ENCODE measurements at places on chromosomes 1 and 21. TPM values are rescaled to one million over a fixed set of nuclear protein-coding genes. Genes with fewer than 3 reads are reported as not detected.

The EIF3I gene
- 164 TPM for total RNA-seq

The B3GALT2 gene
- total RNA-seq: 0.49 TPM

DNA sequence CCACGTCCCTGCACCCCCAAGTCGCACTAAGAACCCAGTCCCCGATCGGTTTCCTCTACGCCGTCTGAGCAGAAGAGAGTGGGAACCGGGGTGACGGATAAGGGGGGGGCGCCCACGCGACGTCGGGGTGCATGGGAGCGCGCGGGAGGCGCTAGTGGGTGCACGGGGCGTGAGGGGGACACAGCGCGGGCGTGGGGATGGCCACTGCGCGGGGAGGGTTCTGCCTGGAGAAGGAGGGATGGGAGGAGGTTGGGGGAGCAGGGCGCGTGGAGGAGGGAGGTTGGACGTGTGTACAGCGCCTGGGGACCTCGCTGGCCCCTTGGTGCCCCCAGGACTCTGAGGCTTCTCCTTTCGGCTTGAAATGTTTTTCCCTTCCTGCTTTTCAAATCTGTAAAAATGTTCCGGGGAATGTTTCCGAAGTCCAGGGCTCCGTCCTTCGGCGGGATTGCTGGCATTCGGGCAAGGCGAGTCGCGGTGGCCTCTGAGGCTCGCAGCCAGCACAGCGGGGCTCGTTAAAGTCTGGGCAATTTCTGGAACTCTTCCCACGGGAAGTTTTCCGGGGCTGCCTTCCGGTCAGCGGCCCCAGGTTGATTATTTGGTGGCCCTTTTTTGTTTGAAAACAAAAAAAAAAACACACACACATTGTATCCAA lies 13.1 kb downstream of the RNF220 start:
- no peak for DNase-seq

DNA sequence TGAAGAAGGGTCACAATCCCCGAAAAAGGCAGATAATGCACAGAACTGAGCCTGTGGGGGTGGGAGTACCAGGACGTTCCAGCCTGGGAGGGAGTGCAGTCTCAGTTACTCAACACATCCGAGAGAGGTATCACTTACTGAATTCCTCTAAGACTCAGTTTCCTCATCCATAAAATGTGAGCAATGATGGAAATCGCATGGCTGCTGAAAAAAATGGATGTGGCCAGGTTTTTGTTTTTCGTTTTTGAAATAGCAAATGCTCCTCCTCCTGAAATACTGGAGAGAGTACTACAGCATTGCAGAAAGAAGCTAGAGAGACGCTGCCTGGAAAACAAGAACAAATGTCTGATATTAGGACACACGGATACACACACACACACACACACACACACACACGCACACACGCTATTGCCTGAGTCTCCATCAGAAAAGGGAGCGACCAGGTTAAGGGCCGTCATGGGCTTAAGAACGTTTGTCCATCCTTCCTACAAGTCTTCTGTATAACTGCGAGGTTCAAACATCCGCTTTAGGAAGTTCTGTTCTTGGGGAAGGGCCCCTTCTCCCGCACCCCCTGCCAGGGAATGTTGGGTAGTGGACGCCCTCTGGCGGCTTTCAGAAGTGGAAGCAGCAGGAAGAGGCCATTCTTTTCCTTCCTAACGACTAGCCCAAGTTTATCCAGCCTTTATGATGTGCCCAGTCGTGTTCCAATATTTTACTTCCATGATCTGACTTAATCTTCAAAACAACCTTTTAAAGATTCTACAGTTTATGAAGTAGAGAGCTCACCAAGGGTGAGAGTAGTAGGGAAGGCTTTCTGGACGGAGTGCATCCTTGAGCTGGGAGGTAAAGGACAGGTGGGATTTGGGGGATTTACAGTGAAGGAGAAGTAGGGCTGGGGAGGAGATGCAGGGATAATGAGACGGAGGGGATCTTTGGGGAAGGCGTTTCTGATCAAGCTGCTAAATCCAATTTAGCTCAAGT lies 699 bp upstream of the NES start:
- no peak for DNase-seq

GRCh38 chr1:7679159-7679872 lies 91.8 kb upstream of the VAMP3 start:
- DNase-seq: no peak

- no peak for DNase-seq
Observed at GRCh38 chr1:202037706-202038296, 27.4 kb downstream of the ELF3 start.

DNA sequence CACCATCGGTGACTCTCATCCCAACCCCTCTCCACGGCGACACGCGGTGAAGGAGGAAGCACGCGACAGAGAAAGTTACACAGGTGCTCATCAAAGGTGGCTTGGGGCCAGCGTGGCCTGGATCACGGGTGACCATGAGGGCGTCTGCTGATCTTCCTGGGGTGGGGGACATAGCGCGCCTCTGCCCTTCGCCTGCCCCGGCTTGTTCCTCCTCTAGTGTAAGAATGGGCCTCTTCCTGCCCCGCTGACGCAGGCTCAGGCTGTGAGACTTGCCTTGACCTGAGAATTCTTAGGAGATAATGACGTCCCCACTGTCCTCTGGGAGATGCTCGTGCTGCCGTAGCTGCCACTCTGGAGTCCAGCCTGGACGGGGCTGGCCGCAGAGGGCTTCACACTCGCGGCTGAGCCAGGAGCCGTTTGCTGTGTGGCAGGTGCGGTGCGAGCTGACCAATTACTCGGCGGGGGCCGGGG lies 39.0 kb upstream of the TMEM52 start:
- DNase-seq: no peak

GRCh38 chr1:68287241-68287640 lies 54.9 kb upstream of the WLS start:
- no peak for DNase-seq

GRCh38 chr21:33070998-33071769 lies 1.2 kb downstream of the OLIG1 start:
- DNase-seq: no peak

All from vagina (tissue), 2 donors.